ENCODE measurements at places on chromosomes 11 and 22. TPM values are rescaled to one million over a fixed set of nuclear protein-coding genes. Genes with fewer than 3 reads are reported as not detected.

FOSL1 gene
- 26.9 TPM for polyA plus RNA-seq

RAB3IL1 gene
- polyA plus RNA-seq: 9.9 TPM

DNA sequence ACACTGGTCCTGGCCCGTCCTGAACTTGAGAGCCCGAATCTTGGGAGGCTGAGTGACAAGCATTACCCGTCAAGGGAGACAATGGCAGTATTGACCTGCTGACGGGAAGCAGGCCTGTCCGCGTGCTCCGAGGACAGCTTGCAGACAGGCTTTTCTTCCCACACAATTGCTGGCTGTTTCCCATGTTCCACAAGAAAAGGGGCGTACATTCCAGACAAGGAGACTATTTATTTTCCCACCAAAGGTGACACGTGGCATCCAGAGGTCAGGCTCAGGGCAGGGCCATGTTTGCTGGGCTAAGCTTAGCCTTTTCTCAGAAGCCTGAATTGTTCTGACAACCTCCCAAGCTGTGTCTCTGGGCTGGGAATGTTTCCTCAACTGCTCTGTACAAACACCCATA, 86.9 kb upstream of the SPON1 start:
- no peaks in the 10 kb centered on the region for H3K36me3 ChIP-seq
- H3K4me1 ChIP-seq: no peaks in the 10 kb centered on the region
- no peaks in the 10 kb centered on the region for H3K27me3 ChIP-seq
- no peak overlapping the region for H3K4me3 ChIP-seq
- no peak for DNase-seq

- no peaks in the 10 kb centered on the region for H3K27me3 ChIP-seq
- peaks cover 7% of the 10 kb centered on the region for H3K4me1 ChIP-seq
- no peak overlapping the region for H3K4me3 ChIP-seq
- DNase-seq: no peak
Measured at GRCh38 chr11:8930456-8931175, 2.1 kb downstream of the C11orf16 start.

DPAGT1 gene
- polyA plus RNA-seq: 44.9 TPM

- peaks cover 25% of the 10 kb centered on the region for H3K4me1 ChIP-seq
- H3K36me3 ChIP-seq: no peaks in the 10 kb centered on the region
- DNase-seq: peak; percentile 44
- no peak overlapping the region for H3K4me3 ChIP-seq
Measured at GRCh38 chr22:37544955-37545702, 15.2 kb upstream of the CDC42EP1 start.

GRCh38 chr22:36328635-36329253, 59.0 kb downstream of the MYH9 start:
- peak overlapping the region; percentile 98 for H3K27ac ChIP-seq
- H3K4me3 ChIP-seq: no peak overlapping the region
- H3K4me1 ChIP-seq: peaks cover 95% of the 10 kb centered on the region
- H3K27me3 ChIP-seq: no peaks in the 10 kb centered on the region

- H3K27ac ChIP-seq: no peak overlapping the region
- peaks cover 20% of the 10 kb centered on the region for H3K27me3 ChIP-seq
- H3K36me3 ChIP-seq: no peaks in the 10 kb centered on the region
- no peak for DNase-seq
- H3K4me1 ChIP-seq: no peaks in the 10 kb centered on the region
- no peak overlapping the region for H3K4me3 ChIP-seq
Measured at GRCh38 chr22:44384563-44385295, 72.0 kb upstream of the SHISAL1 start.

GRCh38 chr11:16833026-16833425, 94.6 kb downstream of the C11orf58 start:
- no peak overlapping the region for H3K4me3 ChIP-seq
- H3K27me3 ChIP-seq: peaks cover 2% of the 10 kb centered on the region
- H3K36me3 ChIP-seq: no peaks in the 10 kb centered on the region
- no peak overlapping the region for H3K27ac ChIP-seq

NCR3LG1 gene
- 5.2 TPM for polyA plus RNA-seq

- H3K4me1 ChIP-seq: peaks cover 8% of the 10 kb centered on the region
- peak overlapping the region; percentile 51 for H3K27ac ChIP-seq
- peak overlapping the region; percentile 81 for H3K4me3 ChIP-seq
- no peaks in the 10 kb centered on the region for H3K36me3 ChIP-seq
Measured at GRCh38 chr11:117315285-117316196, 515 bp downstream of the BACE1 start.

DNA sequence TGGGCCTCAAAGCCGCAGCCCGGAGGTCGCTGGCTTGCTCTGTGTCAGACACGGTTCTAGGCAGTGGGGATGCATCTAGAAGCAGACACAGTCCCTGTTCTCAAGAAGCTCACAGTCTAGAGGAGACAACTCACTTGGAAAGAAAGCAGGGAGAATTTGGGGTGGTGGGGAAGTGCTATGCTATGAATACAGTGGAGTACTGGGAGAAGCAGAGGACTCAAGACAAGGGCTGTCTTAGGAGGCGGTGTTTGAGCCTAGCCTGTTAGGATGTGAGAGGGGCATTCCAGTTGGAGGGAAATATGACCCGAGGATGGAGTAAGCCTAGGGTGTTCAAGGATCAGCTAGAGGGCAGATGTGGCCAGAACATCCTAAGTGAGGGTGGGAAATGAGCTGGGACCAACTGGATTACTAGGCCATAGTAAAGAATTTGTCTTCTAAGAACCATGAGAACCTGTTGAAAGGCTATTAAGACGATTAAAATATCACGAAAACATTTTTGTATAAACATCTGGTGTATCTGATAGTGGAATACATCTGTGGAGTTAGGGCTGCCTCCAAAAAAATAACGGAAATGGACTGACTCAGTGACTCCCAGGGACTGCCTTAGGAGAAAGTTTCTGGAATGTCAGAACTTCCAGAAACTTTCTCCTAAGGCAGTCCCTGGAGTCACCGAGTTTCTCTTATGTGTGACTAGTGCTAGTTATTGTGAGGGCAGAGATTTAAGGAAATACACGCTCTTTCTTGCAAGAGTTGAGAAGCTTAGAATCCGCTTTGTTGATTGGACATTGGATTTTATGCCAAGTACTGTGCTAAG, 1.1 kb upstream of the PITPNB start:
- peaks cover 2% of the 10 kb centered on the region for H3K4me1 ChIP-seq
- peak overlapping the region; percentile 97 for H3K4me3 ChIP-seq
- DNase-seq: peak; percentile 68
- peak overlapping the region; percentile 93 for H3K27ac ChIP-seq
- H3K27me3 ChIP-seq: no peaks in the 10 kb centered on the region
- peaks cover 1% of the 10 kb centered on the region for H3K36me3 ChIP-seq

- H3K4me3 ChIP-seq: no peak overlapping the region
- DNase-seq: no peak
- no peaks in the 10 kb centered on the region for H3K27me3 ChIP-seq
- H3K27ac ChIP-seq: no peak overlapping the region
Measured at GRCh38 chr11:4672470-4672869, 25.2 kb downstream of the OR51E2 start.

SLC22A6 gene
- not detected for polyA plus RNA-seq

DNA sequence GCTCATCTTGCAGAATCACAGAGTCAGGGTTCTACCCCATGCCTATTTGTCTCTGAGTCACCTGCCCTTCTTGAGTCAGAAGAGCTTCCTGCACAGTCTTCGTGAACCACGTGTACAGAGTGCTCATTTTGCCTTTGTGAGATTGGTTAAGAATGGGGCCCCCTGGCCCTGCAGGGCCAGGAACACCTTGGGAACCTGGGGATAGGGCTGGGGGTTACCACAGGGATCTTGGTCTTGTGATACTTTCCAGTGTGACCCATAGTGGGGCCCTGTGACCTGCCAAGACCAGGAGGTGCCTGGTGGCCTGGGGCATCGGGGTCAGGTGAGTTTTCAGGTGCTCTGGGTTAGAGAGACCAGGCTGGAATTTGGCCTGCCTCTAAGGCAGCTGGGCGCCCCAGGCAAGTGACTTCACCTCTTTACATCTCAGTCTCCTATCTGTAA, 9.4 kb downstream of the TMPRSS13 start:
- H3K4me1 ChIP-seq: no peaks in the 10 kb centered on the region
- H3K27ac ChIP-seq: no peak overlapping the region
- peaks cover 3% of the 10 kb centered on the region for H3K27me3 ChIP-seq
- H3K36me3 ChIP-seq: no peaks in the 10 kb centered on the region
- no peak overlapping the region for H3K4me3 ChIP-seq

DNA sequence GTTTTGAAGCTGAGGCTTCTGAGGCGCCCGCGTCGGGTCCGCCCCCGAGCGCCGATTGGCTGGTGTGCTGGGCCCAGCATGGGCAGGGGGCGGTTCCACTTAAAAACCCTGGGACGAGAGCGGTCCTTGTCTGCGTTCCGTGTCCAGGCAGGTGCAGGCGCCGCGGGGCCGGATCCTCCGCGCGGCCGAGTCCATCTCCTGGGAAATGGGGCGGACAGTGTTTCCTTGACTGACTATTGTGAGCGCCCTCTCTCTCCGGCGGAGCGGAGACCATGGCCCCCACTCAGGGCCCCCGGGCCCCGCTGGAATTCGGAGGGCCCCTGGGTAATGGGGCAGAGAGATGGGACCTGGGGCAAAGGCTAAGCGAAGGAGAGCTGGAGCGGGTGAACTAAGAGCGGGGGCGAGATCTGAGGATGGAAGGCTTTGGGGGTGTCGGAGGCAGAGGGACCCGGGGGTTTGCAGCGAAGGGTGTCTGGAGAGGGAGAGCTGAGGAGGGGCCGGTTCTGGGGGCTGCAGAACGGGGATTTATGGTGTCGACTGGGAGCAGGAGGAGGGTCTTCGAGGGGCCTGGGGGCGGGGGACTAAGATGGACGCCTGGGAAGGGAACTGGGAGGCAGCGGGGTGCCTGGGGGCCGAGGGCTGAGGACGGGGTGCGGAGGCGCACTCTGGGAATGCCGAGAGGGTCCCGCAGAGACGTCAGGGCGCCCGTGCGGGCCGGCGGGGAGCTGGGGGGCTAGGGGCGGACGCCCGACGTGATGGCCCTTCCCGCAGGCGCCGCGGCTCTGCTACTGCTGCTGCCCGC, at the start of gene TM7SF2:
TM7SF2 (plus strand) TSS at position 129 of the 802 bp plus-strand sequence; CDS start at position 273, 144 bp downstream.
- H3K4me1 ChIP-seq: peaks cover 19% of the 10 kb centered on the region
- H3K27me3 ChIP-seq: no peaks in the 10 kb centered on the region
- no peak within 1 kb of the TSS for H3K27ac ChIP-seq

DNA sequence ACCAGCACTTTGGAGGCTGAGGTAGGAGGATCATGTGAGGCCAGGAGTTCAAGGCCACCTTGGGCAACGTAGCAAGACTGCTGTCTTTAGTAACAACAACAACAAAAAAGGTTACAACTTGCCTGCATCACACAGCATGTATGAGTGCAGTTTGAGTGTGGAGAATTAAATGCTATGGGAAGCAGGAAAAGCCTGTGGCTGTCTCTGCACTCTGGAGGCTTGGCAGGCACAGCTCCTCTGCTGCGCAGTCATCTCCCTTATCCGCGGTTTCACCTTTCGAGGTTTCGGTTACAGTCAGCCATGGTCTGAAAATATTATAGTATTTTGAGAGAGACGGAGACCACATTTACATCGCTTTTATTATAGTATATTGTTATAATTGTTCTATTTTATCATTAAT, 2.9 kb downstream of the MICAL2 start:
- peaks cover 21% of the 10 kb centered on the region for H3K4me1 ChIP-seq
- peak overlapping the region; percentile 55 for H3K27ac ChIP-seq
- peak overlapping the region; percentile 88 for H3K4me3 ChIP-seq
- peaks cover 4% of the 10 kb centered on the region for H3K36me3 ChIP-seq

DNA sequence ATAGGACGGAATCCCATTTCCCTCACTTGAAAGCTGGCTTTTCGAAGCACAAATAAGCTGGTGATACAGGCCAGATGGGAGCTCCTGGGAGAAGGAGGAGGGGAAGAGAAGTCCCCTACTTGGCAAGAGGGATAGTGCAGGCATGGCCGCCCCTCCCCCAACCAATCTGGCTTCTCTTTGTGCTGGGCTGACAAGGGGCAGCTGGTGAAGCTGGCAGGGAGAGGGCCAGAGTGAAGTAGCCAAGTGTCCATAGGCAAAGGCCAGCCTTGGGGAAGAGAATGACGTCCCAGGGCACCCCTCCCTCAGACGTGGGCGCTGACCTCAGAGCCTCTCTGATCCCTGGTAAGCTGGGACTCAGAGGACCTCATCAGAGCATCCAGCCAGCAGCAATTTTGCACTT, 78.7 kb upstream of the GRAMD1B start:
- peaks cover 20% of the 10 kb centered on the region for H3K27me3 ChIP-seq
- H3K4me3 ChIP-seq: no peak overlapping the region
- no peak overlapping the region for H3K27ac ChIP-seq
- no peaks in the 10 kb centered on the region for H3K4me1 ChIP-seq
- no peaks in the 10 kb centered on the region for H3K36me3 ChIP-seq
- no peak for DNase-seq

GRCh38 chr11:103327721-103328120, 218.5 kb downstream of the DYNC2H1 start:
- DNase-seq: no peak
- H3K4me1 ChIP-seq: no peaks in the 10 kb centered on the region
- peaks cover 1% of the 10 kb centered on the region for H3K36me3 ChIP-seq
- no peak overlapping the region for H3K27ac ChIP-seq
- H3K4me3 ChIP-seq: no peak overlapping the region

P2RX6 gene
- polyA plus RNA-seq: 0.84 TPM

GRCh38 chr11:134260503-134260902, 7.1 kb downstream of the ACAD8 start:
- H3K36me3 ChIP-seq: peaks cover 4% of the 10 kb centered on the region
- no peak overlapping the region for H3K4me3 ChIP-seq
- H3K4me1 ChIP-seq: no peaks in the 10 kb centered on the region
- no peaks in the 10 kb centered on the region for H3K27me3 ChIP-seq

DNA sequence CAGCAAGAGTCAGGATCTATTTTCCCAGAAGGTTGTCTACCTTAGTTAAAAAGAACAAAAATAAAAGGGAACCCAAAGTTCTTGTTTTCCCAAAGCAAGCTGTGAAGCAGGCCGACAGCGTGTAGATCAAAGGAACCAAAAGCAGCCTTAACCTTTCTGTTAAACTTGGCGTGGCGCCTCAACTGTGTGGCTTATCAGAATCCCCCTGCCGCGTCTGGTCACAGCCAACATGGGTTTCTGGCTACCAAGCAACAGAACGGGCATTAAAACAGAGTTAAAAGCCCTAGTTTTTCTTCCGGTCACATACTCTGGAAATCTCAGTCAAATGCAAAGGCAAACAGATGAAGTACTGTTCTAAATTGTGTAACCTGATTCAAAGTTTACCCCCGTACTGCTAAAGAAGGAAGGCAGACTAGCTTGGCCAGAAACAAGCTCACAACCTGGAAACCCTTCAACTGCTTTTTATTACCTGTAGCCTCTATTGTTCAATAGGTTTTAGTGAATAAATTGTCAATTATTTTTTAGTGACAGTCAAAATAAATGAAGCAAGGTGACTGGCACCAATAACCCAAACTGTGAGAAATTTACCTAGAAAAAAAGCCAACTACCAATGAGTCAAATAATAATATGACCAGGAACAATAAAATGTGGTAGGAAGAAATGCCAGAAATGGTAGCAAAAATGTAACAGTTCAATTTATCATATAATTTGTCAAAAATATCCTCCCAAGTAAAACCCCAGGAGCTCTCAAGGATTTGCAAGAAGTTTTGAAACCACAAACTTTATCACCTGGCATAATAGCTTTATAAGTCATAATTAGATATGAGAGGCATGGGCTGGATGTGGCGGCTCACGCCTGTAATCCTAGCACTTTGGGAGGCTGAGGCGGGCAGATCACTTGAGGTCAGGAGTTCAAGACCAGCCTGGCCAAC, 21.4 kb downstream of the CHKA start:
- no peaks in the 10 kb centered on the region for H3K27me3 ChIP-seq
- peak; percentile 9 for DNase-seq
- no peaks in the 10 kb centered on the region for H3K36me3 ChIP-seq
- H3K4me1 ChIP-seq: no peaks in the 10 kb centered on the region

Data from fibroblast of lung (primary cell).